ENCODE measurements at places on chromosomes 12 and 14. TPM values are rescaled to one million over a fixed set of nuclear protein-coding genes. Genes with fewer than 3 reads are reported as not detected.

Gene EIF2S3B
- total RNA-seq: 0.63 TPM

Gene HOXC13
- total RNA-seq: 9.0 TPM

Gene TMPO
- total RNA-seq: 160 TPM

Gene CLEC9A
- total RNA-seq: not detected

Gene TTC6
- total RNA-seq: 13.4 TPM

Gene HHIPL1
- total RNA-seq: 0.84 TPM

Gene VAMP1
- total RNA-seq: 9.3 TPM

Gene HOXC4
- total RNA-seq: 2.6 TPM

Gene CEP170B
- total RNA-seq: 33.2 TPM

Gene C12orf50
- total RNA-seq: not detected

Gene TC2N
- 6.2 TPM for total RNA-seq

Gene ACSM4
- not detected for total RNA-seq

Gene GALNT8
- total RNA-seq: not detected

Gene IRAK3
- total RNA-seq: not detected

Gene OR4E2
- not detected for total RNA-seq

Gene RESF1
- 9.4 TPM for total RNA-seq

Gene OVCH1
- total RNA-seq: not detected

Gene RPGRIP1
- not detected for total RNA-seq

Gene COL2A1
- 6.7 TPM for total RNA-seq

Gene SLC39A5
- not detected for total RNA-seq

Gene TRPV4
- 1.6 TPM for total RNA-seq

Gene SLC6A13
- total RNA-seq: not detected

Gene RNF31
- 69.6 TPM for total RNA-seq

Gene KCNC2
- not detected for total RNA-seq

Gene NRL
- total RNA-seq: 1.7 TPM

Gene POTEM
- not detected for total RNA-seq

Gene YEATS4
- 41.3 TPM for total RNA-seq

Gene LRRC23
- 5.1 TPM for total RNA-seq

Gene IL26
- not detected for total RNA-seq

Gene OTX2
- total RNA-seq: not detected

Gene TTC8
- 12.6 TPM for total RNA-seq

Gene ERP27
- total RNA-seq: not detected

Gene OR4L1
- not detected for total RNA-seq

Gene OR4E1
- not detected for total RNA-seq

Gene GLIPR1L1
- not detected for total RNA-seq
